ENCODE measurements at places on chromosomes 2 and 18.
A peak's percentile ranks its signal among the peaks of the same experiment; 100 is the strongest.

DNA sequence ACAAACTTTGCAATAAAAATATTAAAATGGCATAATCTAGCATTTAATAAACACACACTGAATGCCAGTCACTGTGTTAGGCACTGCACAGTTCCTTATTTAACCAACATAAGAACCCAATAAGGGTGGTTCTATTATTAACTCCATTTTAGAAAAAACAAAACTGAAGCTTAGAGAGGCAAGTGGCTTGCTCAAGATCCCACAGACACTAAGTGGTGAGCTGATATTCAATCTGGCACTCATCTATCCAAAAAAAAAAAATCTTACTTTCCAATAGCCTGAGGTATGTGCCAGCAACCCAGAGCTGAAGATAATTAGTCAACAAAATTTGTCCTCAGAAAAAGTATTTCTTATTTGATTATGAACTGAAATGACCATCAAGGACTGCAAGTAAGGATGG, 799 bp downstream of the CYTIP start:
- peak overlapping the region; percentile 34 for H3K4me3 ChIP-seq
- H3K4me1 ChIP-seq, result no peaks in the 10 kb centered on the region
- DNase-seq, result no peak
- no peaks in the 10 kb centered on the region for H3K36me3 ChIP-seq
- peak overlapping the region; percentile 67 for H3K27ac ChIP-seq

GRCh38 chr2:85846411-85846810, 42.4 kb downstream of the ST3GAL5 start:
- peaks cover 9% of the 10 kb centered on the region for H3K4me1 ChIP-seq
- no peak overlapping the region for H3K27ac ChIP-seq
- no peak overlapping the region for H3K4me3 ChIP-seq
- no peak for DNase-seq

DNA sequence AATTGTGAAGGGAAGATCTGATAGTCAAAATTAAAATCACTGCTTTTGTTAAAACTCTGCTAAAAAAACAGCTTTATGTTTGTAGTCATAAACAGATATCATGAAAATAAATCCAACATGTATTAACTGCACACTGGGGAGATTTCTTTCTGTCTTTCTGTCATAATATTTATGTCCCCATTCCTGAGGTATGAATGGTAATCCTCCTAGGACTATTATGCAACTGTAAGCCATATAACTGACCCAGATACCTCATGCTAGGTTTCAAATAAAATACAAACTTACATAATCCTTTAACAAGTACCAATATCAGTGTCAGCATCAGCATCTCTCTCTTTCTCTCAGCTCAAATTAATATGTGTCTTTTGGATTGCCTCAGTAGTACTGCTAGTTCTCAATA, 18.2 kb downstream of the IFIH1 start:
- no peaks in the 10 kb centered on the region for H3K4me1 ChIP-seq
- no peaks in the 10 kb centered on the region for H3K36me3 ChIP-seq
- DNase-seq, result no peak
- no peaks in the 10 kb centered on the region for H3K27me3 ChIP-seq
- no peak overlapping the region for H3K27ac ChIP-seq
- H3K4me3 ChIP-seq, result no peak overlapping the region

DNA sequence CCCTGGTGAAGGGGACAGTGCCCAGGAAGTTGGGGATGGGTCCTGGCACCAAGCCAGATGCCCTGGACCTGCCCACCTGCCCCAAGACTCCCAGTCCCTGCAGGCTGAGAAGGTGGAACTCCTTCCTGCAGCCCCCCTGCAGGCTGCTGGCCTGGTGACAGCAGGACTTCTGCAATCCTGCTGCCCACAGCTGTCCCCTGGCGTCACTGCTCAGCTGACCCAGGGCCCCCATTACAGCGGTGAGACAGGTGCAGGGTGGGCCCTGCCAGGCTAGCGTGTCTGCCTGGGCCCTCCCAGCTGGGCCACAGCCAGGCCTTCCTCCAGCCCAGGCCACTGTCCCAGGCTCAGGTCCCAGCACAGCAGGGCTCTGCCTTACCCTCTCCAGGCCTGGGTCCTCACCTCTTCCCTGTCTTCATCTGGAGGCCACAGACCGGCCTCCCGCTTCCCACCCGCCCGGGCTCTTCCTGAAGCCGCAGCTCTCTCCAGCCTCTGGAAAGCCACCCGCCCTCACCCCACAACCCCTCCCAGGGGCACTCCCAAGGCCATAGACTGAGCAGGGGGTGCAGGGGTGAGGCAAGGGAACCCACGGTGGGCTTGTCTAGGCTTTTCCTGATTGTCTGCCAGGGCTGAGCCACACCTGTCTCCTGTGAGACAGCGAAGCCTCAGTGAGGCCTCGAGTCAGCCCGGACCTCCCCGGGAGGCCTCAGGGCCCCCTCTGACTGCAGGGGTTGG, 8.8 kb upstream of the ERFE start:
- H3K4me1 ChIP-seq, result peaks cover 12% of the 10 kb centered on the region
- DNase-seq, result no peak
- no peak overlapping the region for H3K4me3 ChIP-seq
- no peak overlapping the region for H3K27ac ChIP-seq

GRCh38 chr2:200509235-200509611, 645 bp downstream of the KCTD18 start:
- H3K4me1 ChIP-seq, result peaks cover 4% of the 10 kb centered on the region
- no peaks in the 10 kb centered on the region for H3K36me3 ChIP-seq
- peak overlapping the region; percentile 75 for H3K4me3 ChIP-seq
- DNase-seq, result no peak
- H3K27ac ChIP-seq, result peak overlapping the region; percentile 92

GRCh38 chr2:172285010-172285621, 142.3 kb upstream of the ITGA6 start:
- H3K4me3 ChIP-seq, result no peak overlapping the region
- peak overlapping the region; percentile 29 for H3K27ac ChIP-seq
- H3K36me3 ChIP-seq, result no peaks in the 10 kb centered on the region
- H3K27me3 ChIP-seq, result no peaks in the 10 kb centered on the region
- DNase-seq, result no peak

- H3K36me3 ChIP-seq, result no peaks in the 10 kb centered on the region
- no peak overlapping the region for H3K27ac ChIP-seq
- no peaks in the 10 kb centered on the region for H3K27me3 ChIP-seq
- H3K4me1 ChIP-seq, result no peaks in the 10 kb centered on the region
These were observed 932.9 kb downstream of the TDRD15 start for GRCh38 chr2:22056621-22057132.

DNA sequence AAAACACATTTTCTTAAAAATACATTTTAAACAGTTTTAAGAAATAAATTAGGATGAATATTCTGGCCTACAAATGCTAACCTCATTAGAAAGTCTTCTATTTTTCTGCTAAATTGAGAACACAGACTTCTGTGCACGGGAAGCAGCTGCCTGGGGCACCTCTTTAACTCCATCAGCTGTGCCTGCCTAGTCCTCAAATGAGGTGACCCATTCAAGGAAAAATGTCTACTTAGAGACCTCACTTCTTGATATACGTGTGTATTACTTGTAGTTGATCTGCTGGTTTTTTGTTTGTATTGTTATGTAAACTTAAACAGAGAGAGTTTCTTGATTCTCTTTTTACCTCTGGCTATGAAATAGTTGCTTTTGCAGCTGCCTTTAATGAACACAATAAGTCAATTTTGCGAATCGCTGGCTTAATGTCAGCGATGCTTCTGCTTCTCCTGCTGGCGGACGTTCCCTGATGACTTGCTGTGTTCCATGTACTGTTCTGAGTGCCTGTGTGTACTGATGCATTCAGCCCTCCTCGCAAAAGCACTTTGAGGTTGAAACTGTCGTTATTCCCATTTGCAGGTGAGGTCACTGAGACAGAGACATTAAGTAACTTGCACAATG, 88.7 kb upstream of the TXNDC2 start:
- no peak overlapping the region for H3K4me3 ChIP-seq
- peak overlapping the region; percentile 11 for H3K27ac ChIP-seq
- no peaks in the 10 kb centered on the region for H3K27me3 ChIP-seq

- no peaks in the 10 kb centered on the region for H3K27me3 ChIP-seq
- H3K4me1 ChIP-seq, result peaks cover 2% of the 10 kb centered on the region
- H3K27ac ChIP-seq, result no peak overlapping the region
- H3K4me3 ChIP-seq, result no peak overlapping the region
- DNase-seq, result no peak
These were observed 395.0 kb upstream of the CRIM1 start for GRCh38 chr2:35960596-35960995.

GRCh38 chr2:72862239-72862988, 24.8 kb upstream of the SPR start:
- H3K4me1 ChIP-seq, result peaks cover 13% of the 10 kb centered on the region
- H3K4me3 ChIP-seq, result no peak overlapping the region

- H3K27me3 ChIP-seq, result no peaks in the 10 kb centered on the region
- no peaks in the 10 kb centered on the region for H3K36me3 ChIP-seq
- no peak for DNase-seq
- no peak overlapping the region for H3K27ac ChIP-seq
- no peaks in the 10 kb centered on the region for H3K4me1 ChIP-seq
- H3K4me3 ChIP-seq, result no peak overlapping the region
These were observed 38.4 kb downstream of the SLC9A2 start for GRCh38 chr2:102657770-102658169.

GRCh38 chr2:68764041-68764805, 29.6 kb downstream of the ARHGAP25 start:
- no peaks in the 10 kb centered on the region for H3K36me3 ChIP-seq
- no peak overlapping the region for H3K4me3 ChIP-seq
- H3K27me3 ChIP-seq, result no peaks in the 10 kb centered on the region

GRCh38 chr2:151840216-151841046, 12.2 kb upstream of the ARL5A start:
- no peaks in the 10 kb centered on the region for H3K36me3 ChIP-seq
- no peaks in the 10 kb centered on the region for H3K27me3 ChIP-seq
- no peak for DNase-seq
- peak overlapping the region; percentile 84 for H3K27ac ChIP-seq
- H3K4me1 ChIP-seq, result no peaks in the 10 kb centered on the region

DNA sequence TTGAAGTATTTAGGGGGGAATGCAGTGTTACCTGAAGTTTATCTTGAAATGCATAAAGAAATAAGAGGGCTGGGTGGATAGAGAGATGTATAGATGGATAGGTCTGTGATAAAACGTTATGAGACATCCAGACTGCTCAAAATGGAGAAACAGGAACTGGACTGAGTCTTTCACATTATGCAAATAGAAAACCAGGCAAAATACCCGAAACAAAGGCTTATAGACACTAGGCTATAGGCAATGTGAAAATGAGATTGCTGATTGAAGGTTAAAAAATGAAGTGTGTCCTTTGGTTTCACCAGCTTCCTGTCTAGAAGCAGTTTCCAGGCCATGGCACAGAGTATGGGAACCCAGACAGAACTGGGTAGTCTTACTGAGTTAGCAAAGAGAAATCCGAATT, 24.9 kb upstream of the SLC3A1 start:
- peaks cover 5% of the 10 kb centered on the region for H3K4me1 ChIP-seq
- DNase-seq, result no peak
- no peaks in the 10 kb centered on the region for H3K27me3 ChIP-seq

DNA sequence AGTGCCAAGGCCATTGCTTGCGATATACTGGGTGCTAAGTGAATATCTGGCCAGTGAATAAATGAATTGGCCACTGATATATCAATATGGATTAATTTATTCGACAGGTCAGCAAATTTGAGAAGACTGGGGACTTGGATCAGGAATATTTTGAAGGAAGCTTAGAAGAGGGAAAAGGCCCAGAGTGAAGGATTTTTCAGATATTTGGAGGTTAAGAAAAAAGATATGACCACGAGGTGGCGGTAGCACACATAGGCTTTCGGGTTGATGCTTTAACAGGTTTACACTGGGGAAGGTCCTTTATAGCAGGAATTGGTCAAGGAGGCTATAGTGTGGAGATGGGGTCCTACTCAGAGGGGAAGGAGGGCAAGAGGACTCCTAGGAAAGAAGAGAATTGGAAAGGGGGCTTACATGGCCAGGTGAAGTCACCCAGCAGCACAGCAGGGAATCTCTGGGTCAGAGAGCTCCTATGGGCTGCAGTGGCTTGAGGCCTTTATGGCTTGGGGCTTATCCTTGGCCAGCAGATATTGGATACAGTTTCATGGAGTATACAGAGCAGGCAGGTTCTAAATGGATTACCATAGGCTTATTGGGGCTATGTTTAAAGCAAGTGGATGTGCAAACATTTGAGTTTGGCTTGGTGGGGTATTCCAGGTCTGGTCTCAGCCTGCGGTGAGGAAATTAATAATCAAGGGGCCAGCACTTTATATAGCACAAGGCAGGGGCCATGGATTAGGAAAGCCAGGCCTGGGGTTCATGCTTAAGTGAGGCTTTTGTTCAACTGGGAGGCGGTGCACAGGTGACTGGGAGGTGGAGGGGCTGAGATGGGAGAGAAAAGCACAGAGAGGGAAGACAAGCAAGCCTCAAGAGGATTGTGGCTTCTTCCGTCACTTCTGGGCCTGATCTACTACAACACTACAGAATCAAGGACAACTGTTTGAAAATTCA, 9.7 kb downstream of the IL1RN start:
- H3K27ac ChIP-seq, result peak overlapping the region; percentile 64
- H3K27me3 ChIP-seq, result no peaks in the 10 kb centered on the region
- peaks cover 24% of the 10 kb centered on the region for H3K4me1 ChIP-seq
- no peak for DNase-seq
- no peak overlapping the region for H3K4me3 ChIP-seq

GRCh38 chr2:46179037-46179621, 118.1 kb upstream of the EPAS1 start:
- no peak for DNase-seq
- H3K27me3 ChIP-seq, result no peaks in the 10 kb centered on the region
- H3K4me1 ChIP-seq, result peaks cover 20% of the 10 kb centered on the region
- peak overlapping the region; percentile 63 for H3K27ac ChIP-seq
- no peak overlapping the region for H3K4me3 ChIP-seq

DNA sequence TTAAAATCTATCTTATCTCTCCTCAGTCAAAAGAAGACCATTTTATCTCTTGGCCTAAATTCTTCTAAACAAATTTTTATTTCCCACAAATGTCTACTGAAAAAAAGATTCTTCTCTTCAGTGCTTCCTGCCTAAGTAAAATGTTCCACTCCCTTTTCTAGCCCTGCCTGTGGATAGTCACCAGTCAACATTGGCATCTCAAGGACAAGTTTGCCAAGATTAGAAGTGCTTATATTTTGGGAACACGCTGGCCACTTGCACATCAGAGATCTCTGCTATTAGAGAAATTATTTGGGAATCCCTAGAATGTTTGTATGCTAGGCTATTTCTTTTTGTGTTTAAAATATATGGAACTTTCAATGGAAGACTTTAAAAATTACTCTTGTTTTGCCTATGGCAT, 758.2 kb upstream of the CDH7 start:
- DNase-seq, result no peak
- no peaks in the 10 kb centered on the region for H3K27me3 ChIP-seq
- H3K27ac ChIP-seq, result no peak overlapping the region
- no peaks in the 10 kb centered on the region for H3K36me3 ChIP-seq
- H3K4me1 ChIP-seq, result no peaks in the 10 kb centered on the region

GRCh38 chr18:57352761-57353136, 392 bp downstream of the ST8SIA3 start:
- H3K27ac ChIP-seq, result no peak overlapping the region
- H3K27me3 ChIP-seq, result peaks cover 57% of the 10 kb centered on the region
- no peaks in the 10 kb centered on the region for H3K4me1 ChIP-seq
- no peak for DNase-seq

GRCh38 chr2:1556776-1557466, 143.7 kb downstream of the TPO start:
- H3K36me3 ChIP-seq, result no peaks in the 10 kb centered on the region
- no peaks in the 10 kb centered on the region for H3K4me1 ChIP-seq
- DNase-seq, result no peak

All from esophagus squamous epithelium (tissue), 5 donors.